NCI-H1092 (cell line): ENCODE measurements at places on chromosomes 2 and 18.

DNA sequence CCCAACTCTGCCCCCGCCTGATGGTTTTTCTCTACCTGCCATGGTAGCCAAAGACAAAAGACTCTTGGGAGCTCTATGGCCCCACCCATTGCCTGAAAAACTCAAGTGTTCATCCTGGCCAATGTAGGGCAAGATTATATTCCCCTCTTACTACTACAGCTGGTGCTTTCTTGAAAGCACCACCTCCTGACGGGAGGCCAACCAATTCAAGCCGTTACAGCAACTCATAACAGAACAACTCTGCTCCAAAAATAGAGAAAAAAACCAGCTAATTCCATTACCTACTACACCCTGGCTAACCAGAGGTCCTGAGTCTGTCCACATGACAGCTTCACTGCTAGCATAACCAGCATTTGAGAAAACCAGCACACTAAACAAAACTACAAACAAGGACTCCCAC lies 127.5 kb upstream of the GAREM1 start:
- DNase-seq = no peak

DNA sequence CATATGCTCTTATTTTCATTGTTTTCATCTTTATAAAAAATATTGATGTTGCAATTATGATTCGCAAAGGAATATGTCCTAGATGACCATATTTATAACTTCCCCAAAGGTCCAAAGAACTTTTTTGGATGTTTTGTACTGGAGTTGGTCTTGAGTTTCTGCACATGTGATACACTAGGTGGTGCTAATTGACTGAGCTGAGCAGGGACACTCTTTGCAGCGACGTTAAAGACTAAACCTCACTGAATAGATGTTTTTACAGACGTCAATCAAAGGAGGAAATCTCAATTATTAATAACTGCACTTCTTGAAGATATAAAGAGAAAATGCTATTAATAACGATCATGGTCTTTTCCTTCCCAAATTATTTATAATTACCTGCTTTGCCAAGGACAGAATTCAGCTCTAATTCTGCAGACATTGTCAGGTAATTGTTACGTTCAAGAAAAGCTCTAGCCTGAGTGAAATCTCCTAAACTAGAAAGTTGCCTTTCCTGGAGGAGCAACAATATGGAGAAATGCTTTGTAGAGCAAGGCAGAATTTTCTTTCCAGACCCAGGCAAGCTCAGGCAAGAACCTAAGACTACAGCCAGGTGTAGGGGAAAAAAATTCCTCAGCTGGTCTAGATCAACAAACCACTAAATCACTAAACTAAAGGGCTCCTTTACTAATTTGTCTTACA lies 119.3 kb upstream of the RBBP8 start:
- DNase-seq = no peak

GRCh38 chr2:66813976-66814375 lies 379.1 kb downstream of the MEIS1 start:
- no peak for DNase-seq

- no peak for DNase-seq
These were observed 54.2 kb downstream of the KCNG2 start for GRCh38 chr18:79851950-79852349.

DNA sequence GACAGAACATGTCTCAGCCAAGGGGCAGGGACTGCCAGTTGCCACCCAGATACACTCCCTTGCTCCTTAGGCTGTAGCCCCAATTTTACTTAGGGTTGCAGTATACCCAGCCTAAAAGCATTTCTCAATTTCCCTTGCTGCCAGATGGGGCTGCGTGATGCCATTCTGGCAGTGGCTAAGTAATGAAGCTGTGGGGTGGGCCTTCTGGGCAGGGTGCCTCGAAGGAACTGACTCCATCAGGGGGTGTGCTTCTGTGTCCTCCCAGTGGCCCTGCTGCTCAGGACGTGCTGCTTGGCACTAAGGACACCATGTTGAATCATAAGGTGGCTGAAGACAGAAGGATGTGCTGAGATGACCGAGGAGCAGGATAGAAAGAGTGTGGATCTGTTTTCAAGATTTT lies 74.2 kb downstream of the VWA3B start:
- no peak for DNase-seq

GRCh38 chr2:82233806-82234205 lies 1929.3 kb upstream of the LRRTM1 start:
- DNase-seq = no peak

GRCh38 chr2:16330012-16330411 lies 335.6 kb downstream of the CYRIA start:
- no peak for DNase-seq

DNA sequence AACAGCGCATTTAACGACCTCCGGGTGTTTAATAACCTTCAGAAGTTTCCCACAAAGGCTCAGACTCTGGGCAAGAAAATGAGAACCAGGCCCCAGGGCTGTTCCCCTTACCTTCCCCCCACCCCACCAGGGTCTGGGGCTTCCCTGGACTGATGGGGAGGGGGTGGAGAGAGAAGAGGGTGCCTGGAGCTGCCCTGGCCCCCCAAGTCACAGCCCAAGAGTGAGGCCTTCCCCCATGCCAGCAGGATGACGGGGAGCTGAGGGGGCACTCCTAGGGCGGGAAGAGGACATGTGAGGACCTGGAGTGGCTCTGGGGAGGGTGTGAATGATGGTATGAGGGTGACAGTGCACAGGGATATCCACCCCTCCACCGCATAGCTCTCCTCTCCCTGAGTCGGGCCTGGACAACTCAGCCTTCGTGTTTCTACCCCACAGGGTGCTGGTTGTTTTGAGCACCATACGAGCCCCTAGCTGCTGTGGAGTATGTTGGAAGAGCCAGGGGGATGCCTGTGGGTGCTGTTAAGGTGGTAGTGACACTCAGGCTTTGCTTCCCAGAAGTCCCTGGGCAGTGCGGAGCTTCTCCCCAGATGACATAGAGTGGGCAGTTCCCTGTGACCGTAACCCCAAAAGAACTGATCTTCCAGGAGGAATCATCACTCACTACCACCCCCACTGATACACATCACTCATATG lies 3.9 kb downstream of the PKDCC start:
- no peak for DNase-seq

DNA sequence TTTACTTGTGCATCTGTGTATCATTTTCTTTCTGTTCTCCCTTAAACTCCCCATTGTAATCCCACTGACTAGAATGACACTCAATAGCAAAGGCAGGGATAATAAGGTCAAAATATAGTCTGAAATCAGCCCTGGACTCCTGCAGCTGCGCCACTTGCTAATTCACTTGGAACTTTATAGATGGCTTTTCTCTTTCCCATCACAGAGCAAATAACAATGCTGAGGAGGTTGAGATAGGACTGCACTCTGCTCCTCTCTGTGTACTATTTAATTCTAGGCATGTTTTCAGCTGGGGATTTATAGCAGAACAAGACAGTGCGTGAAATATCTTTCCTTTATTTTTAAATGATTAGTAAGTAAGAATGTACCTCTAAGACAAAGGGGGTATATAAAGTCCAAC lies 324.2 kb downstream of the LNPK start:
- DNase-seq = no peak

GRCh38 chr2:100924520-100925451 lies 77.3 kb upstream of the RPL31 start:
- DNase-seq = no peak

DNA sequence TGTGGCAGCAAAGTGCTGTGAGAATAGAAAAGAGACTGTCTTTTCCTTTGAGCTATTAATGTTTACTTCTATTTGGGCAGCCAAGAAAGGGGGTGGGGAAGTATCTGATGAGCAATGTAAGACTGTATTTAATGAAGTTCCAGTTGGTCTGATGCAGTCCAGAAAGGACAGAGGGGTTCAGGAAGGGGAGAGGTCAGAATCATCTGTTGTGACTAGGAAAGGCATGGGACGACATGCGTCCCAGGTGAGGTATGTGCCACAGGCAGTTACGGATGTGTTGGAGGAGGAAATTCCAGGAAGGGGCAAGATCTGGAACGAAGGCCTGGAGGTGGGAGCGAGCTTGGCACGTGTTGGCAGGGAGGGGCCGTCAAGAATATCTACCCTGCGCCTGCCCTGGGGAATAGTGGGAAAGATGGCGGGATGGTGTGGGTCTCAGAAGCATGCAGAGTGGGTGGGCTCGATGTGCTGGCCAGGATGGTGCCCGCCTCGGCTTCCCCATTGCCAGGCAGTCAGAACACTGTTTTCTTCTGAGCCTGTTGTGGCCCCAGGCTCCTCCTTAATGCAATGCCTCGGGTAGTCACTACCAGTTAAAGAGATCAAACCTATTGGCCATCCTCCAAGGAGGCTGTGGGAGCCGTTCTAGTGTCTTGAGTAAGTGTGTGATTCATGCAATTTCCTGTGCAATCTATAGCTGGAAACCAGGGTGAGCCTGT lies 57.8 kb upstream of the TXNDC2 start:
- DNase-seq = no peak

- no peak for DNase-seq
These were observed 108.0 kb downstream of the SLC8A1 start for GRCh38 chr2:40343902-40344301.

GRCh38 chr2:33670392-33670937 lies 71.4 kb upstream of the FAM98A start:
- DNase-seq = no peak

GRCh38 chr2:100062336-100062735 lies 80.1 kb downstream of the AFF3 start:
- no peak for DNase-seq

DNA sequence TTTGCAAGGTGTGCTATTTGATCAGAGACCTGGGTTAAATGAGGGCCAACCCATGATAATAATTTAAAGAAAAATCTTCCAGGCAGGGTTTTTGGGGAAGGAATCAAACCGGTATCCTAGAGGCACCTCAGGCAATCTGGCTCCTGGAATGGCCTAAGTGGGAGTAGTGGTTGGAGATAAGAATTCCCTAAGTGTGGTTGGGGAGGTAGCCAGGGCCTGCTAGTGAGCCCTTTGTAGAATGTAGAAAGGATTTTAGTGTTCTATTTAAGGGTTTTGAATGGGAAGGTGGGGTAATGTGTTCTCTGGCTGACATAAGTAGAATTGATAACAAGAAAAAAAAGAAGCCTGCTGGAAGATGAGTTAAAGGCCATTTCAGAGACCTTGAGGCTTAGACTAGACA lies 422.2 kb downstream of the XIRP2 start:
- no peak for DNase-seq
